Breast epithelium (tissue), 4 donors: ENCODE measurements at places on chromosomes 1 and 21.

DNA sequence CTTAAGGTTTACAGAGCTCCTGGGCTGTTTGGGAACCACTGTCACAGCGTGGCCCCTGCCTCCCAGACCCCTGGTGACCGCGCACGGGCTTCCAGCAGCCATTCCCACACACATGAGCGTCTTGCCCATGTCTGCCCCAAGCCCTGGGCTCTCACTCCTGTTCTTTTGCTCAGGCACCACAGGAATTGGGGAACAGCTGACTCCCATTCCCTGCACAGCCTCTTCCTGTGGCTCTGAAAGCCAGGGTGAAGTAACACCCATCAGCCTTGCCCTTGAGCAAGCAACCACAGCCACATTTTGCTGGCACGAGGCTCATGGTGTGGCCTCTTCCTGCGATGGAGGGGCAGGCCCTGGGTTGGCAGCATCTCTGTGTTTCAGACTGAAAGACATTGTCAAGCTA, 14.3 kb upstream of the GPR157 start:
- DNase-seq, result peak; percentile 68

- no peak for DNase-seq
Observed at GRCh38 chr1:84101204-84101603, 42.9 kb upstream of the PRKACB start.

DNA sequence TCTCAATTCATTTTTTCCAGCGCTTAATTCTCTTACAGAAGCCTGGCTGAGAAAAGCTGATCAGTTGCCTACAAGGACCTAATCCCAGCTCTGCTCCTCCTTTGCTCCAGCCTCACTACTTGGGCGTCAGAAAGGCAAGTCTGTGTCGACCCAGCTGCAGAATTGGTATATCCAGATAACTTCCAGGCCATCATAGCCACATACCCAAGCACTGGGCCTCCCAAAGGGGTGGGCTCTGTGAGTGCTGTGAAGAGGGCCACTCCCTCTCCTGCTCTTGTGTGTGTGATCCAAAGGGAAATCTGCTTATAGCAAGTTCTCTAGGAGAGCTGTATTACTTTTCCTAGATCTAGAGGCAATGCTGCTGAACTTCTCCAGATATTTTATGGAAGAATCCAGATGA, 18.1 kb downstream of the LMOD1 start:
- DNase-seq, result no peak

GRCh38 chr1:220294846-220295301, 22.6 kb upstream of the RAB3GAP2 start:
- no peak for DNase-seq

DNA sequence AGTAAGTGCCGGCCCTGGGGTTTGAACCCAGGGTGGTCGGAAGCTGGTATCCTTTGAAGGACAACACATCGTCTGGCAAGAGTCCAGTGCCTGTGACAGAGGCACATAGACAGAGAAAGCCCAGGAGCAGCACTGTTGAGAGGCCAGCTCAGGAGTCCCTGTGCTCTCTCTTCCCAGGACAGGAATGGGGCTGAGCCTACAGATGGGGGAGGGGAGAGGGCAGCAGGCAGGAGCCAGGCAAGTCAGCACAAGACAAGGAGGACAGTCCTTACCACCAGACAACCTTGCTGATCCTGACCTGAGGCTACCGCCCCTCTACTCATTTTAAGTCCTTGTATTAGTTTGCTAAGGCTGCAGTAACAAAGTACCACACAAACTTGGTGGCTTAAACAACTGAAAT, 27.7 kb upstream of the SYT6 start:
- no peak for DNase-seq

DNA sequence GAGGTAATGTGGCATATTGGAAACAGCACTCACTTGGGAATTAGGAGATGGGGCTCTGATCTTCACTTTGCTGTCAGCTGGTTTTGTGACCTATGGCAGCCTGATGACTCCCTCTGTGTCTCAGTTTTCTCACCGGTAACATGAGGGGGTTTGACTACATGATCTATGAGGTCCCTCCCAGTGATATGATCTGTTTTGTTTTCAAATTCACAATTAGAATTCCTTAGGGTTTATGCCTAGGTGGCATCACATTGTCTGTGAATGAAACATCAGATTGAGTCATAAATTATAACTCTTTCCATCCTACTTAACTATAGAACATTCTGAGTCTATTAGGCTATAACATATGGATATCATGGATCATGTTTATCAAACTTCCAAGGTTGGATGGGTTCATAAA, 386.6 kb downstream of the PTBP2 start:
- DNase-seq, result no peak

DNA sequence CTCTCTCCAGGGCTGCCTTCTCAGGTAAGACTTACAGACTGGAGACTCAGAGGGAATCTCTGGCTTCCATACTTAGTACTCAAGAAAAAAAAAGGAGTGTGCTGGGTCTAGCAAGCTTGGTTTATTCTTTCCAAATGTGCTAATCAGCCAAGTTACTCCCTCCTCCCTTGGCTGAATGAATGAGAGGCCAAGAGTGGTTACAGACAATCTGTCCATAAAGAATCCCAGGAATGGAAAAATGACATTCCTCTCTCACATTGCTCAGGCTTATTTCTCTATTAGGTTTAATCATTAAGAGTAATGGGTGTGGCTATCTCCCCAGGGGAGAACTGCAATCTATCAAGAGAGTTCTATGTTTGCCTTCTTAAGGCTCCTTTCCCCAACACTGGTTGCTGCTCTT, 547.3 kb upstream of the PLXNA2 start:
- no peak for DNase-seq

DNA sequence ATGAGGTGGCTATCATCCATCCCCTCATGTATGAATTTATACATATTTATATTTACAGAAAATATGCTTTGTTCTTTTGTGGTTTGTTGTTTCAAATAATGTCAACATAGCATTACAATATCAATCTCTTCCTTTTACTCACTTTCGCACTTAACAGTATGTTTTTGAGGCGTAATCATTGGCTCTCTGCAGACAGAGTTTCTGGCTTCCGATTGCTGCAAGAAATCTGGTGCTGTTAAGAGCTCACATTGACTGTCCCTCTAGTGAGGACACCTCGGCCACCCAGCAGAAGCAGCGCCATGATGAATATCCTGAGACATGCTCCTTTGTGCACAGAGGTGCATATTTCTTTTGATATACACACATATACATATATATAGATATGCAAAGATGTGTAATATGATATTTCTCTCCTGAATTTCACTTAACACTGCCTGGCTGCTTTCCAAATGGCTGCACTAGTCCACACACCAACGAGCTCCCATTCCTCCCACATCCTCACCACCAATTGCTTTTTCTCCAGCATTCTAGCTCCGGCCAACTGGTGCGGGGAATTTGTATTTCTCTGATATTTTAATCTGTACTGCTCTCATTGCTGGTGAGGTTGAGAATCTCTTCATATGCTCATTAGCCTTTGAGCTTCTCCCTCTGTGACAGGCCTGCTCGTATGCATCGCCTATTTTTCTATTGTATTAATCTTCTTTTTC, 248.4 kb downstream of the SIPA1L2 start:
- DNase-seq, result no peak

DNA sequence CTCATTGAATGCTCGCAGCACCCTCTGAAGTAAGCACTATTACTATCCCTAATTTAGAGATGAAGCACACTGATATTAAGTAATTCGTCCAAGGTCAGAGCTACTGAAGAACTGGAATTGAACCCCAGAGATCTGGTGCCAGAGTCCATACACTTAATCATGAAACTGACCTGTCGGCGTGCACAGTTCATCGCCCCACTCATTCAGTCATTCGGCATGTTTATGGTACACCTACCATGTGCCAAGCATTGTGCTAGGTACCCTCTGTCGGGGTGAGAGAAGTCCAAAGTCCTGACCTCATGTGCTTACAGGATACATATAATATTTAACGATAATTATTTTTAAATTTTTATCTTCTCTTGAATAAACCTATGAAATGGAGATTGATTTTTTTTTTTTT, 5.6 kb upstream of the CENPS start:
- DNase-seq, result no peak
